Uterine smooth muscle cell (primary cell): ENCODE measurements at places on chromosomes 3 and 15. TPM values are rescaled to one million over a fixed set of nuclear protein-coding genes. Genes with fewer than 3 reads are reported as not detected.

The MCF2L2 gene
- 0.66 and 1.9 TPM in 2 replicates for total RNA-seq

The SLC12A1 gene
- not detected in 2 replicates for total RNA-seq

The SUSD5 gene
- total RNA-seq: 2.3 and 4.1 TPM in 2 replicates

The TRPM1 gene
- total RNA-seq: not detected in 2 replicates

The RTF1 gene
- 15.7 and 16.0 TPM in 2 replicates for total RNA-seq

The DZIP1L gene
- 38.3 and 40.7 TPM in 2 replicates for total RNA-seq

The SNX33 gene
- 9.6 and 11.2 TPM in 2 replicates for total RNA-seq

The RTP1 gene
- not detected in 2 replicates for total RNA-seq

The CLDN16 gene
- total RNA-seq: 0.12 TPM in 1 of 2 replicates, not detected in the other

The TUSC7 gene
- total RNA-seq: not detected in 2 replicates

The CLCN2 gene
- 2.7 and 4.1 TPM in 2 replicates for total RNA-seq

The SSUH2 gene
- 0.11 and 0.25 TPM in 2 replicates for total RNA-seq

The C3orf49 gene
- total RNA-seq: not detected in 2 replicates

The APOD gene
- 0.11 and 0.37 TPM in 2 replicates for total RNA-seq

The EPB42 gene
- not detected in 2 replicates for total RNA-seq

The IL17RD gene
- 6.5 and 11.6 TPM in 2 replicates for total RNA-seq

The CEP97 gene
- 13.4 and 25.7 TPM in 2 replicates for total RNA-seq

The KBTBD13 gene
- total RNA-seq: not detected in 2 replicates

The SPTSSB gene
- under 0.01 and 20.3 TPM in 2 replicates for total RNA-seq

The PLA2G4E gene
- total RNA-seq: not detected in 2 replicates

The ADAMTS7 gene
- 1.2 and 2.2 TPM in 2 replicates for total RNA-seq

The TUSC2 gene
- 17.0 and 17.6 TPM in 2 replicates for total RNA-seq

The NDUFB4 gene
- 16.3 and 23.4 TPM in 2 replicates for total RNA-seq

The CGNL1 gene
- total RNA-seq: 0.66 and 1.5 TPM in 2 replicates

The ZBED2 gene
- under 0.01 TPM in 1 of 2 replicates, not detected in the other for total RNA-seq

The GANC gene
- total RNA-seq: 19.5 and 19.9 TPM in 2 replicates

The SLC22A14 gene
- under 0.01 TPM in 1 of 2 replicates, not detected in the other for total RNA-seq

The ZBTB47 gene
- 24.0 and 33.1 TPM in 2 replicates for total RNA-seq

The TMOD2 gene
- 13.4 and 14.5 TPM in 2 replicates for total RNA-seq

The ADAMTS9 gene
- 1.1 and 2.1 TPM in 2 replicates for total RNA-seq

The FBXL22 gene
- 0.22 and 1.5 TPM in 2 replicates for total RNA-seq

The TMEM266 gene
- total RNA-seq: not detected in 2 replicates

The RTP3 gene
- not detected in 2 replicates for total RNA-seq

The SPATA12 gene
- 0.11 TPM in 1 of 2 replicates, not detected in the other for total RNA-seq

The HESX1 gene
- total RNA-seq: 1.4 TPM in 1 of 2 replicates, not detected in the other

The CCR3 gene
- total RNA-seq: not detected in 2 replicates

The PPP1R14D gene
- total RNA-seq: not detected in 2 replicates

The LRTM1 gene
- total RNA-seq: not detected in 2 replicates

The C3orf22 gene
- not detected in 2 replicates for total RNA-seq

The NEK4 gene
- total RNA-seq: 26.7 and 31.7 TPM in 2 replicates

The DUOX2 gene
- under 0.01 TPM in 1 of 2 replicates, not detected in the other for total RNA-seq

The KLF15 gene
- total RNA-seq: 1.5 and 3.4 TPM in 2 replicates

The ZFYVE19 gene
- total RNA-seq: 25.1 and 31.5 TPM in 2 replicates

The STAC gene
- 7.7 and 10.2 TPM in 2 replicates for total RNA-seq

The TMEM158 gene
- total RNA-seq: 277 and 375 TPM in 2 replicates

The SAMD7 gene
- total RNA-seq: not detected in 2 replicates

The ECE2 gene
- under 0.01 TPM in 1 of 2 replicates, not detected in the other for total RNA-seq

The IL17RB gene
- total RNA-seq: 0.11 and 0.12 TPM in 2 replicates

The FAM81A gene
- total RNA-seq: 0.66 and 1.00 TPM in 2 replicates

The CHRFAM7A gene
- 1.00 and 1.4 TPM in 2 replicates for total RNA-seq

The WNT5A gene
- total RNA-seq: 4.4 and 8.9 TPM in 2 replicates

The PARP15 gene
- under 0.01 and 0.11 TPM in 2 replicates for total RNA-seq

The RHCG gene
- total RNA-seq: not detected in 2 replicates

The C2CD4A gene
- total RNA-seq: 0.12 TPM in 1 of 2 replicates, not detected in the other

The SLC9C1 gene
- total RNA-seq: 0.12 and 0.22 TPM in 2 replicates

The SRP14 gene
- 164 and 184 TPM in 2 replicates for total RNA-seq

The C3orf85 gene
- not detected in 2 replicates for total RNA-seq
